ENCODE measurements at places on chromosomes 5 and 9.

DNA sequence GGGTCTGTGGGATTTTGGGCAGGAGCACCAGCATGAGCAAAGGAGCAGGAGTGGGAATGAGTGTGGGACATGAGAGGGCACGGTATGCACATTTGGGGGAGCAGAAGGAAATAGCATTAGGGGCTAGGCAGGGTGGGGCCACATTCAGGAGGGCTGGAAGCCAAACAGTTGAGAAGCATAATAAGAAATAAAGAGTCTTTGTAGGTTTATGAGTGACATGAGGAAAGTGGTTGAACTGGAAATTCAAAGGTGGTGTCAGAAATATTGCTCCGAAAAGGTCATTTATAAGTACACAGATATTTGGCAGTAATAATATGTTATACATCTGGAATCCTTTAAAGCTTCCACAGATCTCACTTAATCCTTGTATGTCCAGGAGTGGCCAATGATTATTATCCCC, 26.4 kb downstream of the ARHGEF28 start:
- no peak for DNase-seq

GRCh38 chr5:67214707-67215447, 18.3 kb upstream of the CD180 start:
- no peak for DNase-seq

DNA sequence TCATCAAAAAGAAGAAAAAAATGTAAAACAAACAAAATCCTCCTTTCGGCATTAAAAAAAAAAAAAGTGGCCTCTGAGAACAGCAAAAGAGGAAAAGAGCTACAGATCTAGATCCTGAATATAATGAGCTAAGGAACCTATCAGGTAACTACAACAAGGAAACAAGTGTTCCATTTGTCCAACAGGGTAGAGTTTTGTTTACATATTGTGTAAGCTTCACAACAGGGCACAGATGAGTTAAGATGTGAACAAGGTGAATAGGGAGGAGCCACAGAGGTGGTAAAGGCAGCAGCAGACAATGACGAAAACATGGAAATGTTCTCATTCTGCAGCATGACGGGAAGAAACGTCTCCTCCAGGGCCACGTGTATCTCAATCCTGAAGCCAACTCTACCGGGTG, 14.4 kb downstream of the ELP1 start:
- no peak for DNase-seq

DNA sequence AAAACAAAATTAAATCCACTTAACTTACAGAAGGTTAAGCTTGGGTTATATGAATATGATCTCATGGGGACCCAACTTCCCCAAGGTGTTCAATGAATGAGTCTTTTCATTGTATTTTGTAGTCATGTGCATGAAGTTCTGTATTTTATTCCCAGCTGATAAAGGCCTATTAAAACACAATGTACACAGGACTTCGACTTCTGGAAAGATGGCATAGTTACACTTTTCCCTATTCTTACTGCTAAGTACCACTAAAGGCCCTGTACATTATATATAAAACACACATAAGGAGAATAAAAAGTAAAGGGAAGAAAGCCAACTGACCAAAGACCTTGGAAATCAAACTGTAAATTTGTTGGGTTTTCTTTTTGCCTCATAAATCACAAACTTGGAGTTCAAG, 222.4 kb downstream of the SAXO1 start:
- DNase-seq: no peak

Data from H9 (cell line).